ENCODE measurements at places on chromosomes 1 and 21.

DNA sequence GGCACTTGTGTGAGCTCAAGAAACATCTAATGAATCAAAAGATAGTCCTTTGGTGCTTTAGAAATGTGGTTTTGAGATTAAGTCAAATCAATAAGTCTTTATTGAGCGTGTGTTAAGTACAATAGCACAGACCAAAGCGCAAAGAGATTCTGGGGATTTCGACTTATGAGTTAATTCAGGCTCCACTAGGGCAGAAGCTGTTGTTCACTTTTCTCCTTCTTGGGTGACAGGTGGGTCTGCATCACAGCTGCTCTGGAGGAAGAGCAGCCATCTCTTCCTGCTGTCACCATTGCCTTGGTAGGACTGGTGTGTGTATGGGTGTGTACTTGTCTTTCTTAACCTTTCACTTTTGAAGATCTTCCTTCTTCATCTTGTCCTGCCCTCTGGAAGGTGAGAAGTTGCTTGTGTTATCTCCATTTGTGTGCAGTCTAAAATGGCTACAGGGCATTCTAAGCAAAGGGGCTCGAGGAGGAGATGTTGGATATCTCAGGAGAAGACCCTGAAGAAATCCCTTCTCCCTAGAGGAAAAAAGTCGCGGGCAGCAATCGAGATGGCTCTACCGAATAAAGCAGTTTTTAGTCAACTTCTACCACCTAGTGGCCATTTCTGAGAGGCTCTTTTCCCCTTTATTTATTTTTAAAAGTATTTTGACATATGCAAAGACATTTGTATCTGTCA lies 22.9 kb upstream of the DISC1 start:
- DNase-seq: no peak

DNA sequence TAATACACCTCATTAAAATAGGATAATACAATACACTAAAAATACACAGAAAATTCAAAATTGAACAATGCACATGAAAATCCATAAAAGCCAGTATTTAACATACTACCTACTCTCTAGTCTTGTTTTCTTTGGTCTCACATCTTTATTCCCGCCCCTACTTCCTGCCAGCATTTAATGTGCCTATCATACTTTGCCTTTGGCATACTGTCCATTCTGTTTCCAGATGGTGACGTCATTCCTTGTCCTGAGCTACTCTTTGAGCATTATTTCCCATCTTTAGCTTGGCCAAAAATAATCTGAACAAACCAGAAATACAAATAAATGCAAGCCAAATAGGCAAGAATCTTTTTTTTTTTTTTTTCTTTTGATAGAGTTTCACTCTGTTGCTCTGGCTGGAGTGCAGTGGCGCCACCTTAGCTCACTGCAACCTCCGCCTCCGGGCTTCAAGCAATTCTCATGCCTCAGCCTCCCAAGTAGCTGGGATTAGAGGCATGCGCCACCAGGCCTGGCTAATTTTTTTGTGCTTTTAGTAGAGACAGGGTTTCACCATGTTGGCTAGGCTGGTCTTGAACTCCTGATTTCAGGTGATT lies 4.4 kb downstream of the HFM1 start:
- no peak for DNase-seq

- no peak for DNase-seq
These were observed 1.4 kb upstream of the IRF2BP2 start for GRCh38 chr1:234611225-234611846.

- DNase-seq: no peak
These were observed 43.5 kb downstream of the CDC42 start for GRCh38 chr1:22096036-22096435.

- DNase-seq: peak; percentile 86
These were observed 5.5 kb downstream of the MFSD2A start for GRCh38 chr1:39960431-39960958.

- no peak for DNase-seq
These were observed 237.0 kb downstream of the GPATCH2 start for GRCh38 chr1:217393896-217394295.

GRCh38 chr1:154403261-154403943 lies 1.7 kb upstream of the IL6R start:
- DNase-seq: no peak

GRCh38 chr1:157115851-157116736 lies 16.5 kb upstream of the ETV3L start:
- peak; percentile 1 for DNase-seq

DNA sequence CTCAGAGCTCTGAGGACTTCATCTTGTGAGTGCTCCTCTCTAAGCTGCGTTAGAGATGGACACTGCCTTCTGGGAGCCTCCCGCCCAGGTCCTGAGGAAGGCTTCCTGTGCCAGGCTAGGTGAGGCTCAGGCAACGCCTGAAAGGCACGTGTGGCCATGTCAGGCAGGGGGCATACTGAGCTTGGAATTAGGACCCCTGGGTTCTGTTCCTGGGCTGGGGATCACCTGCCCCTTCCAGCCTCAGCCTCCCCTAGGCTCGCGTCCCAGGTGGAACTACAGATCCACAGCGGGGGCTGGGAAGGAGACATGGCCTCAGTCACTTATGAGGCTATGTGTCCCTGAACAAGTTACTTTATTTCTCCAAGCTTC lies 10.0 kb upstream of the ASCL5 start:
- DNase-seq: no peak

GRCh38 chr21:28789523-28789922 lies 203.2 kb downstream of the LTN1 start:
- no peak for DNase-seq

- DNase-seq: no peak
These were observed 12.5 kb downstream of the PIP5K1A start for GRCh38 chr1:151210830-151211229.

DNA sequence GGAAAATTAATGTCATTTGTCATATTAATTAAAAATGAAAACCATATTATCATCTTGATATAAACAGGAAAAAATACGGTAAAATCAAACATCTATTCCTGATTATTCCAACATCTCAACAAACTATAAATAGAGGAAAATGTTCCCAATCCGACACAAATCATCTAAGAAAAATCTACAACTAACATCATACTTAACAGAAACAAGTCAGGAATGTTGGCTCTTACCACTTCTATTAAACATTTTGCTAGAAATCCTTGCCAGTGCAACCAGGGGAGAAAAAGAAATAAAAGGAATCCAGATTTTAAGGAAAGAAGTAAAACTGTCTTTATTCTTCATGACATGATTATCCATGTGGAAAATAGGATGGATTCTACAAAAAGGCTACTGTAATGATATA lies 77.0 kb upstream of the IRF2BP2 start:
- DNase-seq: no peak

GRCh38 chr1:85550784-85551516 lies 29.6 kb upstream of the CCN1 start:
- DNase-seq: no peak

DNA sequence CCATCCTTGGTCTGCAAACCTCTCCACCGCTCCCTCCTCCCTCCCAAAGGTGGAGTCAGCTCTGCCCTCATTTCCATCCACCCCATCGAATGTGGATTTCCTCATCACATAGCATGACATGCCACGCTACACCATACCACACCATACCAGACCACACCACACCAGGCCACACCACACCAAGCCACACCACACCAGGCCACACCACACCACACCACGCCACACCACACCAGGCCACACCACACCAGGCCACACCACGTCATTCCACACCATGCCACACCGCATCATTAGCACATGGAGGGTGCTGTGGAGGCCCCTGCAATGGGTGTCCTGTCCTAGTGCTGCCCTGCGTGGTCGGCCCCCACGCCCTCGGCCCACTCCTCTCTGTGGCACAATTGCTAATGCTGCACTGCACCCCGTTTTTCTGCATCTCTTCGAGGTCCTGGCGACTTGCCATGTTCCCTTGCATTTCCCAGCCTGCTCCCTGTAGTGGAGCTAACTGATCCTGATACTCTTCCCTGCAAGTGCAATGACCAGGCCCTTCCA lies 11.3 kb downstream of the DFFB start:
- no peak for DNase-seq

DNA sequence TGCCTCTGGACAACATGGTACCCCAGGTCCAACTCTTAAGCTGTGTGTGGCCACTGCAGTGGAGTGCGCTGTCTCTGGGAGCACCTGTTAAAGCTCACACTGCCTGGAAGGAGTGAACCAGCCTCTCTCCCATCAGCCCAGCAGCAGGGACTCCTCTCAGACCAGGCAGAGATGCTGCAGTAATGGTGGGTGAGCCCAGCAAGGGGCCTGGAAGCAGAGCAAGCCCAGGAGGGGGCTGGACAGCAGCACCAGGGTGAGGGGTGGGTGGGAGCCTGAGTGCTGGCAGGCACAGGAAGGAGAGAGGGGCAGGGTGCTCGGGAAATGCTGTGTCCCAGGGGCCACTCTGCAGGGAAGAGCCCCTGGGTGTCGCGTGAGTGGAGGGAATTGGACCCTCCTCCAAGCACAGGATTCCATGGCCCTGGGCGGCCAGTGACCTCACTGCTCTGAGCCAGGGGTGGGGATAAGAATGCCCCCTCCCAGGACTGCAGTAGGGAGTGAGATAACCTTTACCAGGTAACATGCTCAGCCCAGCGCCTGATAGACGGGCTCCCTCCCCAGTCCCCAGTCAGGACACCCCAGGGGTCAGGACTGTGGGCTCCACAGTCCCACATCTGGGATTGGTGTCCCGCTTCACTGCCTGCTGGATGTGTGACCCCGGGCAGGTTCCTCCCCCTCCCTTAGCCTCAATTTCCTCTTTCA lies 313.1 kb downstream of the MATN1 start:
- DNase-seq: no peak

- DNase-seq: no peak
These were observed 37.0 kb downstream of the HS2ST1 start for GRCh38 chr1:86951430-86951829.

DNA sequence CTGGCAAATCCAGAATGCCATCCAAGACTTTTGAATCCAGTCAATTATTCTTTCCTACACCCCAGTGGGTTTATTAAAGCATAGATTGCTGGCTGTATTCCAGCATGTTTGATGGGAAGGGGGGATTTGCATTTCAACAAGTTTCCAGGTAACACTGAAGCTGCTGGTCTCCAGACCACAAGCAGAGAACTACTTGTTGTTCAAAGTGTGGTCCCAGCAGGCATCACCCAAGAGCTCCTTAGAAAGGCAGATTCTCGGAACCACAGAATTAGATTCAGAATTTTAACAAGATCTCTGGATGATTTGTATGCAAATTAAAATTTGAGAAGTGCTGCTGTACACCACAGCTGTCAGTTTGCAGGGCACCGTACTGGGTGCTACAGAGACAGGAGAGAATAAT lies 216.3 kb upstream of the FAM78B start:
- DNase-seq: no peak

- DNase-seq: no peak
These were observed 84.1 kb downstream of the MRPS6 start for GRCh38 chr21:34157521-34157920.

- no peak for DNase-seq
These were observed 28.1 kb downstream of the ANGPTL3 start for GRCh38 chr1:62625415-62625814.

DNA sequence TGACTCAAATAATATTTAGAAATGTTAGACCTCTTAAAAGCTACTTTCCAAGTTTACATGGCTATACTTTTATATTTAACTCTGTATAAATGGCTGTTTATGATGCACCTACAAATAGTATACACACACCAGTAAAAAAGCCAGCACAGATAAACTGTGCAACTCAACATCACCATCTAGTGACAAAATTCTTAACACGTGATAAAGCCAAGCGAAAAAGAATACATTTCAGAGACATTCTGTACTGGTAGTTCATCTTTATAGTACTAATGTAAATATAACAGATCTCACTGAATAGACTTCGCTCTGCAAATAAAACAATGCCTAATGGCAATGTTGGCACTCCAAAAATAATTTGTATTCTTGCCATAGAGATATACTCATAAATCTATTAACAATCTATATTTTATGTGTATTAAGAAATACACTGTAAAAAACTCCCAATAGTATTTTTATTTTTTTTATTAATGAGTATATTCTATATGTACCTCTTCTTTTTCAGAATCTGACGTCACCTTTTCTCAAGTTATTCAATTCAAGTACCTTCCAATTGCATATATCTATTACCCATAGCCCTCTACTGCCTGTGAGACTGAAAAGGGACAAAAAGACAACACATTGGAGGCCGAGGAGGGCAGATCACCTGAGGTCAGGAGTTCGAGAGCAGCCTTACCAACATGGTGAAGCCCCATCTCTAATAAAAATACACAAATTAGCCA lies 100.2 kb downstream of the DPYD start:
- DNase-seq: no peak

All from left colon (tissue), 2 donors.